IMR-90 (cell line): ENCODE measurements at places on chromosomes 7 and 10.

DNA sequence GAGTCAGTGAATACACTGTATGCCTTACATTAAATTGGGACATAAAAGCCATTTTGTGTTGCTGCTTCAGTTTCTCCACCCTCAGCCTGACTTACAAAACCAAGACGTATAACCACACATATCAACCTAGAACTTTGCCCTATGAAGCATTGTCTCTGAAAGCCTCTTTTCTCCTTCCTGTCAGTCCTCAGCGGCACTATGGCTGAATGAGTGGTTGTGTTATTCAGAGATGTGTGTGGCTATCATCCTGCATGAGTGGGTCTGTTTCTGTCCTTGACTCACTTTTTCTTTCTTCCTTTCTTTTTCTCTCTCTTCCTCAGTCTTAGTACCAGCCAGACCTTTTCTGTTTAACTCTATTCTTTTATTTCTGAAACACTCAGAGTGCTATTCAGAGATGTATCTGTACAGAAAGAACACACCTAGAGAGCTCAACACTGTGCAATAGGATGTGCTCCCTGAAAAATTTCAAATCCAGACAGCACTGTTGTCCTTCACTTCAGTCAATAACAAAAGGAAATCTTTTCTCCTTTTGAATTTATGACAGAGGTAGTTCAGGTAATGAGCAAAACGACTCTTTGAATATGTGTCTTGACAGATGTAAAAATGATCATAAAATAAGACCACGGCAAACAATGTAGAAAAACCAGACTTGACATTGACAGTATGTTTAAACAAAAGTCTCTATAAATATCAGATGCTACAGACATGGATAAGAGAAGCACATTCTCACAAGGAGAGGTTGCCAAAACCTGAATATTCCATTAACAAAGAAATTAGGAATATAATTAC, 163.3 kb upstream of the FEZF1 start:
- H3K36me3 ChIP-seq: no peaks in the 10 kb centered on the region
- H3K27ac ChIP-seq: no peak overlapping the region
- no peaks in the 10 kb centered on the region for H3K4me1 ChIP-seq
- no peak for DNase-seq
- no peaks in the 10 kb centered on the region for H3K27me3 ChIP-seq
- no peak overlapping the region for H3K4me3 ChIP-seq

GRCh38 chr7:18154726-18155125, 127.1 kb upstream of the PRPS1L1 start:
- no peak overlapping the region for H3K27ac ChIP-seq
- H3K27me3 ChIP-seq: peaks cover 2% of the 10 kb centered on the region
- no peaks in the 10 kb centered on the region for H3K36me3 ChIP-seq
- no peaks in the 10 kb centered on the region for H3K4me1 ChIP-seq
- no peak for DNase-seq
- no peak overlapping the region for H3K4me3 ChIP-seq

DNA sequence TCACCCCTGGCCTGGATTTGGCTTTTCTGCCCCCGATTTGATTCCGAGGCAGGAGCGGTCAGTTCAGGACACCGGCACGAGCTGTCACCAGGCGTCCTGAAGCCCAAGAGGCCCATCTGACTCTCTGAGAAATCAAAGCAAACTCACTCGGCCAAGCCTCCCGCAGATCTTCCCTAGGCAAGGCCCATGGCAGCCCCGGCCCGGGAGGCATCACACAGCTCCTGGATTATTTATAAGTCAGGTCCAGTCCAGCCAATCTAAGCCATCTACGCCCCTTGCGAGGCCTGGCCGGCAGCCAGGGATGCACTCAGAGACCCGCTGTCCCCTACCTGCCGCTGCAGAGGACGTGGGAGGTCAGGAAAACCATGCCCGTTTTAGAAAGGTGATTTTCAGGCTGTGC, 87.3 kb upstream of the DIP2C start:
- H3K36me3 ChIP-seq: no peaks in the 10 kb centered on the region
- peaks cover 5% of the 10 kb centered on the region; the same call in 1 of the 2 replicates for H3K27me3 ChIP-seq
- no peak overlapping the region for H3K4me3 ChIP-seq
- no peak for DNase-seq

DNA sequence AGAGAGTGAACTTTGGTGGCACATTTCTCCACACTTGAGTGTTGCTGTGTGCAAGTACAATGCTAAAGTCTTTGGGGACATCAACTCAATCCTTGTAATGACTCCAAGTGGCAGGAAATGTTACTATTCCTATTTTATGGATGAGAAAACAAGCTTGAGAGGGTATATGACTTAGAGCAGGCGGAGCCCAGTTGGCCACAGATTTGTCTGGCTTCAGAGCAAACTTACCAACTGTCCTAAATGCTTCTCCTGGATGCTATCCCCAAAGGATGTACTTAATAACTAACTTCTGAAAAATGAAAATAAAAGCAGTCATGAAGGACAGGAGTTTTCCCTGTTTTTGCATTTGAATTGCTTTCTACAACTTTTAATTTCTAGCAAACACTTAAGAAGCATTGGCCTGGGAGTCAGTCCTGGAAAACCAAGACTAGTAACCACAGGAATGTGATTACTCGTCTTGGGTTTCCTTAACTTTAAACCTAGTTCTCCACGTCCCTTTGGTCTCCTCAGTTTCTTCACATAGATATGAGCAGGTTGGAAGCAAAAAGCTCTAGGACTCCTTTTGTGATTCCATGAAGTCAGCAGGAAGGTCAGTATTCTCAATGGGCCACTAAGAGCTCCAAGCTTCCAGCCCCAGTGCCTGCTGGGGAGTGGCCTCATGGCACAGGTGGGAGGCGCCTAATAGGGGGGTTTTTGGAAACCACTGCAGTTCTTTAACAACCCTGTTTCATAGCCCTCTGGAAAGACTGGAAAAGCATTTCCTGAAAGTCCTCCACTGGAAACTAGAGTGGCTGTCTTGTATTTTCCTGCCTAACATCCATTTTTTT, 140.8 kb downstream of the GLCCI1 start:
- no peak overlapping the region for H3K27ac ChIP-seq
- no peaks in the 10 kb centered on the region; the same call in 1 of the 2 replicates for H3K4me1 ChIP-seq
- no peak overlapping the region for H3K4me3 ChIP-seq
- H3K36me3 ChIP-seq: no peaks in the 10 kb centered on the region
- DNase-seq: peak; percentile 52
- H3K27me3 ChIP-seq: no peaks in the 10 kb centered on the region

DNA sequence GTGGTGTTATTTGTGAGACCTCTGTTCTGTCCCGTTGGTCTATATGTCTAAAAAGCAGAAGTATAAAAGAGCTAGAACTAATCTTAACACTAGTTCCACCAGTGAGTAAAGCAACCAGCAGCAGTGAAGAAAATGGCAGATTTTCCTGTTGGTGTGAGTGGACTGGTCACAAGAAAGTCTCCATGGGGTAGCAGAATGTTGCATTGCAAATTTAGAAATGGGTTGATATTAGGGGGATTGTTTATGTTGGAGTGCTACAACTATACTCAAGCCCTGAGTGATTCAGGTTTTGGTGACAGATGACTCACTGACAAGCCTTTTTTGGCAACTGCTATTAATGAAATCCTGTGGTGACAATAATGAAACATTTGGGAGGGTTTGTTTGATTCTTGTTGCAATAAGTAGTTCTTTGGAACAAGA, 5.6 kb downstream of the AVL9 start:
- no peak overlapping the region for H3K4me3 ChIP-seq
- H3K4me1 ChIP-seq: peaks cover 7% of the 10 kb centered on the region
- no peak overlapping the region for H3K27ac ChIP-seq
- peak; percentile 62 for DNase-seq

DNA sequence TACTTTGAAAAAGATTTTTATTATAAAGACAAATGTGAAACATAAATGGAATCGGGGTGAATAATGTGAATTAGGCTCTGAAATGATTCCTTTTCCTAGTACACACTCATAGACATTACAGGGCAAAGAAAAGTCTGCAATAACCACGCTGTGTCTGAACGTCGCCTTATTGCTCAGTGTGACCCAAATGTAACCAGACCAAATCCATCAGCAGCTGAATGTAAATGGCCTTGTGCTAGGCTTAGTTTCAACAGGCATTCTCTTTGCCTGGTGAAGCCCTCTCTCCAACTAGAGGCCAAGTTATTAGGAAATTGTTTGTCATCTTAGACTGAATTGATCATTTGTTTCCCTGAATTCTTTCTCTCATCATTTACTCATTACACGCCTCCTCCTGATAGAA, 225.5 kb downstream of the CHCHD3 start:
- H3K4me3 ChIP-seq: no peak overlapping the region
- H3K27me3 ChIP-seq: no peaks in the 10 kb centered on the region
- DNase-seq: no peak
- 0 out of 2 replicates have a peak, but pooled peaks cover 1% of the 10 kb centered on the region for H3K36me3 ChIP-seq
- H3K27ac ChIP-seq: no peak overlapping the region

DNA sequence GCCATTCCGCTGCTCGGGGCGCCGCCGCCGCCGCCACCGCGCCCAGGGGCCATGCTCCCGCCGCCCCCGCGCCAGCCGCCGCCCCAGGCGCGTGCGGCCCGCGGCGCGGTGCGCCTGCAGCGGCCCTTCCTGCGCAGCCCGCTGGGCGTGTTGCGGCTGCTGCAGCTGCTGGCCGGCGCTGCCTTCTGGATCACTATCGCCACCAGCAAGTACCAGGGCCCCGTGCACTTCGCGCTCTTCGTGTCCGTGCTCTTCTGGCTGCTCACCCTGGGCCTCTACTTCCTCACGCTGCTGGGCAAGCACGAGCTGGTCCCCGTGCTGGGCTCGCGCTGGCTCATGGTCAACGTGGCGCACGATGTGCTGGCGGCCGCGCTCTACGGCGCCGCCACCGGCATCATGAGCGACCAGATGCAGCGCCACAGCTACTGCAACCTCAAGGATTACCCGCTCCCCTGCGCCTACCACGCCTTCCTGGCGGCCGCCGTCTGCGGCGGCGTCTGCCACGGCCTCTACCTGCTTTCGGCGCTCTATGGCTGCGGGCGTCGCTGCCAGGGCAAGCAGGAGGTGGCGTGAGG, 383 bp downstream of the MARVELD1 start:
- peak overlapping the region; percentile 97 for H3K4me3 ChIP-seq
- peak; percentile 74 for DNase-seq
- H3K27ac ChIP-seq: peak overlapping the region; percentile 99
- H3K4me1 ChIP-seq: peaks cover 30% of the 10 kb centered on the region
- H3K36me3 ChIP-seq: peaks cover 24% of the 10 kb centered on the region

- peaks cover 13% of the 10 kb centered on the region for H3K4me1 ChIP-seq
- H3K27me3 ChIP-seq: no peaks in the 10 kb centered on the region
- no peak overlapping the region for H3K27ac ChIP-seq
- peaks cover 9% of the 10 kb centered on the region for H3K36me3 ChIP-seq
- no peak for DNase-seq
- H3K4me3 ChIP-seq: no peak overlapping the region
Observed at GRCh38 chr7:73680501-73680900, 2.8 kb downstream of the DNAJC30 start.

GRCh38 chr7:50666124-50666496, 100.9 kb upstream of the DDC start:
- H3K27me3 ChIP-seq: no peaks in the 10 kb centered on the region
- no peak overlapping the region for H3K27ac ChIP-seq
- peaks cover 6% of the 10 kb centered on the region for H3K4me1 ChIP-seq
- DNase-seq: no peak

GRCh38 chr7:71785216-71785615, 626.9 kb downstream of the CALN1 start:
- H3K4me1 ChIP-seq: no peaks in the 10 kb centered on the region
- H3K36me3 ChIP-seq: no peaks in the 10 kb centered on the region
- no peaks in the 10 kb centered on the region for H3K27me3 ChIP-seq
- no peak for DNase-seq
- H3K27ac ChIP-seq: no peak overlapping the region

DNA sequence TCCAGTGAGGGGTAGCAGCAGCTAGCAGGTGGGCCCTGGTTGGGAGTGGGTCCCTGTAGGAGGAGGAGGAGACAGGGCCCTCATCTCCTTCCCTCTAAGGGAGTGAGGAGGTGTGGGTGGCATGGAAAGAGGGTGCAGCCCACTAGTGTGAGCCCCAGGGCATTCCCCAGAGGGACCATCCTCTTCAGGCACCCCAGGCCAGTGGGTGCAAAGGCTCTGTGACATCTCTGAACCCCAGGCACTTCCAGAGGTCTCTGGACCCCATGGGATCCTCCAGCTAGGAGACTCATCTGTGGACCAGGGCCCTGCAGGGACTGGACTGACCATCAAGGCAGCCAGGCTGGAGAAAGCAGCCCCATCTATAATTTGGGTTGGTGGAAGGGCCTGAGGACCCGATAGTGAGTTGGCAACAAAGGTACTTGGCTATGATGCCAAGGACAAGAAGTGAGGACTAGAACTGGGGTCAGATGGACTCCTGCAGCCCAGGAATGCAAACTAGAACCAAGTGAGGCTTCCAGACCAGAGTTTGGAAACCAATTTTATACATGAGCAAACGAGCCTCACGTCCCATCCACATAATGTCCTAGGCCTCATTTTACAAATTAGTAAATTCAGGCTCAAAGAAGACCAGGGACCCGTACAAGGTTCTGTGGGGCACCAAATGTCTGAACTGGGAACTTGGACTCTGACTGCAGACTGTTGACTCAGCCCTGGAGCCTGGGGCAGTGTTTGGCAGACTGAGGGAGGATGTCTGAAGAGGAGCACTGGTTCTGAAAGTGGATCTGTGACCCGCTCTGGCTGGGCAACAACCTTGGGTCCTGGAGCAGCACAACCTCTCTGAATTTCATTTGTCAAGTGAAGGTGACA, 1.4 kb upstream of the VSTM4 start:
- H3K36me3 ChIP-seq: no peaks in the 10 kb centered on the region
- DNase-seq: no peak
- H3K4me3 ChIP-seq: no peak overlapping the region
- peaks cover 2% of the 10 kb centered on the region for H3K27me3 ChIP-seq
- H3K4me1 ChIP-seq: peaks cover 11% of the 10 kb centered on the region; the same call in 1 of the 2 replicates

DNA sequence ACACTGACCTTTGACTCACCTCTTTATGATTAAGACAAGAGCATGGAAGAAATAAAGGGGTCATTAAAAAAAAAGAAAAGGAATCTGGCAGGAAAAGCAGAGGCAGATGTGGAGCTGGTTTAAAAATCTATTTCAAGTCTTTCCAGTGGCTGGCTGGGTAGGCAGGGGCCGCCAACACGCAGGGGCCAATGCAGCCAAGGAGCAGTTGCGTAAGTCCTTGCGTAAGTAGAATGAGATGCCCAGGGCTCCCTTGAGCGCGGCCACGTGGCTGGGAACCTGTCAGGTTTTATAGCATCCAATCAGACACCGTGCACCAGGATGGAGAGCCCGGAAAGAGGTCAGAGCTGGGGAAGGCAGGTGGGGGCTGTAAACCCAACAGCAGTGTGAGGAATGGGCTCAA, 123.8 kb upstream of the INSYN2A start:
- no peaks in the 10 kb centered on the region for H3K27me3 ChIP-seq
- no peaks in the 10 kb centered on the region for H3K4me1 ChIP-seq
- no peak overlapping the region for H3K27ac ChIP-seq
- peaks cover 2% of the 10 kb centered on the region; the same call in 1 of the 2 replicates for H3K36me3 ChIP-seq
- H3K4me3 ChIP-seq: no peak overlapping the region

GRCh38 chr7:2087744-2088143, 145.0 kb downstream of the MAD1L1 start:
- no peaks in the 10 kb centered on the region for H3K27me3 ChIP-seq
- DNase-seq: no peak
- H3K36me3 ChIP-seq: no peaks in the 10 kb centered on the region; the same call in 1 of the 2 replicates
- H3K4me3 ChIP-seq: no peak overlapping the region
- H3K4me1 ChIP-seq: peaks cover 3% of the 10 kb centered on the region; the same call in 1 of the 2 replicates
- no peak overlapping the region for H3K27ac ChIP-seq
